ENCODE measurements at places on chromosomes 1 and 21.

GRCh38 chr1:200968469-200969410 is 54.8 kb downstream of the KIF21B start:
- no peak for DNase-seq

DNA sequence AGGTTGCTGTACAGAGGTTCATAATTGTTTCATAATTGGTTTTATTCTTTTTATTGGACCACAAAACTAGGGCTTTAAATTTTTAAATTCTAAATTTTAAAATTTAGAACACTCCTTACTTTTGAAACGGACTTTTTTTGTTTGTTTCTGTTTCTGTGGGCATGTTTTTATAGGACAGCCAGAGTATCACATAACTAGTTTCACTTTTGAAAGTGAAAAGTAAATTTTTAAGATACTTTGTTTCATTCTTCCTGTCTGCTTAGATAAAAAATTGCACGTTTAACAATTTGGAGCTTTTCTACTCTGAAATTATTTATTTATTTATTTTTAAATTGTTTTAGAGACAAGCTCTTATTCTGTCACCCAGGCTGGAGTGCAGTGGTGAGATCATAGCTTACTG is 29.7 kb downstream of the MDM4 start:
- no peak for DNase-seq

GRCh38 chr1:222234351-222234750 is 313.6 kb downstream of the HHIPL2 start:
- DNase-seq = no peak

DNA sequence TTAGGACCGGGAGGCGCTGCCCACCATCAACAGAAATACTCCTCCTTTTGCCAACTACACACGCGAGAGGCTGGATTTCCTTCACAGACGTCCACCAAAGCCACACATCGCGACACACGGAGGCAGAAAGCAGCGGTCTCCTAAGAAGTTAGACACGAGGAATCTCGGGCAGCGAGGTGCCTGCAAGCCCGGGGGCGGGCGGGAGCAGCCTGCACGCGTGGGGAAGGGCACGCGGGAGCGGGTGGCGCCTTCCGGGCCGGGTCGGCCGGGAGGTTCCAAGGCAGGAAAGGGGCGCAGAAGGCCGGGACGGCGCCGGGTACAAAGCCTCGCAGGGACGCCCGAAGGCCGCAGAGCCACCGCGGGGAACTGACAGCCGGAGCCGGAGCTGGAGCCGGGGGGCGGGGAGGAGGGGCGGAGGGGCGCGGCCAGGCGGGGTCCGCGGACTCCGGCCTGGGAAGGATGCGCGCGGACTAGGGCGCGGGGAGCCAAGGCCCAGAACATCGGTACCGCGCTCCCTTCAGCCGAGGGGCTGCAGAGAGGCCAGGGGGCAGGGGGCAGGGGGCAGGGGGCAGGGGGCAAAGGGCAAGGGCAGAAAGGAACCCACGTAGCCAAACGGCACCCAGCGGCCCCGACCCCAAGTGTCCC is 722 bp downstream of the NPHP4 start:
- DNase-seq = peak; percentile 79

GRCh38 chr1:233603478-233603877 is 10.4 kb upstream of the KCNK1 start:
- DNase-seq = no peak

DNA sequence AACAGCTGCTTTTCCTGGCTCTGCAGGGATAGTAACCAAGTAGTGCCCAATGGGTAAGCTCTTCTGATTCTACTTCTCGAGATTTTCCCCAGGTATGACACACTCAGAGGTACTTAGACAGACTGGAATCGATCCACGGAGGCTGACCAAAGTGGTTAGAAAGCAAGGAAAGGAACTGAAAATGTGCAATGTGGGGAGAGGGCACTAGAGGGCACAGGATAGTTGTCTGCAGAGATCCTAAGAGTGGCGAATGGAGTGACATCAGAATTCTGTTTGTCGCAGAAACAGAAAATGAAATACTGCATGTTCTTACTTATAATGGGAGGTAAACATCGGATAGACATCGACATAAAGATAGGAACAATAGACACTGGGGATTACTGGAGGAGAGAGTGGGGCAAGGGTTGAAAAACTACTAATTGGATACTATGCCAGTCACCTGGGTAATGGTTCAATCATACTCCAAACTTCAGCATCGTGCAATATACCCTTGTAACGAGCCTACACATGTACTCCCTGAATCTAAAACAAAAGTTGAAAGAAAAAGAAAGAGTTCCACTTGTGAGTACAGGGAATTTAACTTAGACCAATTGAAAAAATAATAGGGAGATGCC is 23.3 kb downstream of the CYP2J2 start:
- DNase-seq = no peak

- no peak for DNase-seq
These were observed 141.8 kb downstream of the TOMM20 start for GRCh38 chr1:234986750-234987414.

DNA sequence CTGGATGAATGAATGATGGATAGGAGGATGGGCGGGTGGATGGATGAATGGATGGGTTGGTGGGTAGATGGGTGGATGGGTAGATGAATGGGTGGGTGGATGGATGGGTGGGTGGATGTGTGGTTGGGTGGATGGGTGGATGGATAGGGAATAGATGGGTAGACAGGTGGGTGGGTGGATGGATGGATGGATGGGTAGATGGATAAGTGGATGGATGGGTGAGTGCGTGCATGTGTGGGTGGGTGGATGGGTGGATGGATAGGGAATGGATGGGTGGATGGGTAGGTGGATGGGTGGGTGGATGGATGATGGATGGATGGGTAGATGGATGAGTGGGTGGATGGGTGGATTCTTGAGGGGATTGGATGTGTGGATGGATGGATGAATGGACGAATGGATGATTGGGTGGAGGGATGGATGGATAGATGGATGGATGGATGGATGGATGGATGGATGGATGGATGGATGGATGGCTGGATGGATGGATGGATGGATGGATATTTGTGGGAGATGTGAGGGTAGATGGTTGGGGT is 68.7 kb downstream of the SDC3 start:
- no peak for DNase-seq

- no peak for DNase-seq
These were observed 181.3 kb downstream of the ATP6V1G3 start for GRCh38 chr1:198359024-198359653.
